T-helper 1 cell (primary cell): ENCODE measurements at places on chromosomes 5 and 9.

DNA sequence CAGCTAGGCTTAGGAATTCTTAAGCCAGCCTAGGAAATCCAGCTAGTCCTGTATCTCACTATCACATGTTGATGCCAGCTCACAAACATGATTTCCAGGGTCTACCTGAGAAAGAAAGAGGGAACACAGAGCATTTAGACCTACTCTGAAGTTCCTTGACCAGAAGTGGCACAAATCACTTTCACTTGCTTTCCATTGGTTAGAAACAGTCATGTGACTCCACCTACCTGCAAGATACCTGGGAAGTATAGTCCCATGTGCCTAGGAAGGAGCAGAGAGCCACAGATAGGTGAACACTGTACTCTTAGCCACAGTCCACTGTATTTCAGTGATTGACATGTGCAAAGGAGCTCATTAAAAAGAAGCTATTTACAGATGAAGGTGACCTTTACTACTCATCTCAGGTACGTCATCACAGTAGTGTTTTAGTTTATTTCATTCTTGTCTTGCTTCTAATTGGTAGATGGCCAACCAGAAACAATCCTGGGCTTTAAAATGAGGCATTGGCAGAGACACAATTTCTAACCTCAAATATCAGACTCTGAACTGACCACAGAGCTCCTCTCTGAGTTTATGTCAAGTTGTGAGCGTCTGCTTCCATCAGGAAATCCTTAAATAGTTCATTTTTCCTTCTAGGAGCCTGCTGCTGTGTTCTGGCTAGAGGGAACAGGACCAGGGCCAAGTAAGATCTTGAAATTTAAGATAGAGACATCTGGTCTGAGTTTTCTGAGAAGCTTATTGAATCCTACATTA lies 340.7 kb downstream of the TLE4 start:
- DNase-seq = no peak

GRCh38 chr5:42491699-42492098 lies 68.5 kb downstream of the GHR start:
- DNase-seq = no peak

DNA sequence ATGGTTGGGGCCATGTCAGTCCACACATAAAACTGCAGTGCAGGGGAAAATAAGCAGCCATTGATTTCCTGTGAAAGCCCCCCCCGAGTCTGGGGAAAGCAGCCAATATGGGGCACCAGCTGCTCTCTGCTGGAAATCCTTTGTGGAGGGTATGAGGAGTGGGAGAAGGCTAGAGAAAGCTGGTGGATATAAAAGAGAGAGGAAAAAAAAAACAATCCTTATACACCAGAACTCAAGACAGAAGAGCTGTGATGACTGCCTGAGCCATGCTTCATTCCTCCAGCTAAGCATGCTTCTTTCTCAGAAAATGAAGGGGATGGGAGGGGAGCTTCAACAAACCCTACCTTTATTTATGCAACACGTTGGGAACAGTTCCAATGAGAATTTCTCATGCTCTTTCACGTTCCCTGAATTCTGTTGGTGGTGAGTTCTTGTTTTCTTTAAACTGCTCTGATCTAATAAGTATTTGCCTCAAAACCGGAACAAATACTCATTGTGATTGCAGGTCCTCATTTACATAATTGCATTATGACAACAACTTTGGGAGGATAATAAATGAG lies 688.0 kb upstream of the SEMA6A start:
- no peak for DNase-seq

- DNase-seq = no peak
These were observed 644.9 kb downstream of the CCDC171 start for GRCh38 chr9:16197578-16198370.

DNA sequence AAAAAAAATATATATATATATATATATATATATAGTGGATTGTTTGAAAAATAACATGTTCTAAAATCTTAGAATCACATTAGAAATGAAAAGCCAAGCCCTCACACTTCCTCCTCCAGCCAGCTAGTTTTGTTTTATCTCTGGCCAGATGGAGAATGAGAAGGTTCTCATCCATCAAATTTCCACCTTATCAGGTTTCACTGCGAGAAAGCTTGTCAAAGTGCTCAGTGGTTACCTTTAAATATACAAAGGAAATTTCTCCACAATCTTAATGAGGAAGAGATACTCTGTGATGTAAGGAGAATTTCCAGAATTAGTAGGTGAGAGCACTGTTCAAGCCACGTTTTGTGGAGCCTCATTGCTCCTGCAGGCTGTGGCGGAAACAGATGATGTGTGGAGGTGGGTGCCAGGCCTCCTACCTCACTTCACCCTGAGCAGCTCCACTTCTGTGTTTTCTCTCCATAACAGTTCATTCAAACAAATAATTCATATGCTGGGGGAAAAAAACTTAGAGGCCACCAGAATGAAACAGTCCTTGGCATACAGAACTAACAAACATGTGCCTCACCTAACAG lies 71.9 kb downstream of the CDK5RAP2 start:
- DNase-seq = no peak

DNA sequence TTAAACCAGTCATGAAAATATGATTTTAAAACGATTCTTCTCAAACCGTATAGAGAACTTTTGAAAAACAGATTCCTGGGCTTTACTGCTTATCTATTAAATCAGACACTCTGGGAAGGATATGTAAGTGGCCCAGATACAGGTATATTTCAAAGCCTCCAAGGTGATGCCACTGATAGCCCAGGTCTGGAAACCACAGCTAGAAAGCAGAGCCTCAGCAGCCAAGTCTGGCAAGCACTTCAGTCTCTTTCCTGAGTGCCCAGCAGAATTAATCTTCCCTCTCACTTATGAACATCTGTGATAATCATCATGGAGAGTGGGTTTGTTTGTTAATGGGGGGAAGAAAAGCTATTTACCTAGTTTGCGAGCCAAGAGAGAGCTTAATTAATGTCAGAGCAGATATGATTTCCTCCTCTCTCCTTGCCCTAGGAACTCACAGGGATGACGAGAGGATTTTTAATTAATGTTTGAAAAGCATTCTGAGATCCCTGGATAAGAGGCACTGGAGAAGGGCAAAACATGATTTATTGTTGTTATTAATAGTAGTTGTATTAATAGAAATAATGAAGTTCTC lies 368.4 kb downstream of the TLE1 start:
- DNase-seq = no peak

GRCh38 chr9:113446323-113446740 lies 17.2 kb upstream of the RGS3 start:
- DNase-seq = no peak

- DNase-seq = no peak
These were observed 68.8 kb upstream of the NTRK2 start for GRCh38 chr9:84600739-84601138.

DNA sequence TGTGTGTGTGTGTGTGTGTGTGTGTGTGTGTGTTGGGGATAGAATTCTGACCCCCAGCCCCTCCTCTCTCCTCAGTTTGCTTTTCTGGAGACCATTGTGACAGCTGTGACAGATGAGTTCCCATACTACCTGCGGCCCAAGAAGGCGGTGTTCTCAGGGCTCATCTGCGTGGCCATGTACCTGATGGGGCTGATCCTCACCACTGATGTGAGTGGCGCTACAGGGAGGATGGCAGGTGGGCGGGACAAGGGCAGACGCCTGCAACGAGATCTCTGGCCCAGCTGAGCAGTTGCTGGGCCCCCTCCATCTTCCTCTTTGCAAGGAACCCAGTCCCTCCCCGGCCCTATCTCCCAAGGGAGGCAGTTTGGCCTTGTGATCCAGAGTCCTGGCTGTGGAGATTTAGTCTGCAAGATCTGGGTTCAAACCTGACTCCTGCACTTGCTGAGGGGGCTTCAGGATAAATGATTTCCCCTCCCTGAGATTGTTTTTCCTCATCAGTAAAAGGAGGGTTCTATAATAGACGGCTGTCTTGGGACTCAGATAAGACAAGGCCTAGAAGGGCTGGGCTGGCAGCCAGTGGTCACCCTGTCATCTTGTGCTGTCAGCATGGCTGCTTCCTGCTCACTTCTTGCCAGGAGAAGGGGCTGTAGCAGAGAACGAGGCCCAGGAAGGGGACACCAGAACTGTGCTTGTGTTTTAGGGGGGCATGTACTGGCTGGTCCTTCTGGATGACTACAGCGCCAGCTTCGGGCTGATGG lies 14.1 kb downstream of the SLC6A7 start:
- DNase-seq = no peak

DNA sequence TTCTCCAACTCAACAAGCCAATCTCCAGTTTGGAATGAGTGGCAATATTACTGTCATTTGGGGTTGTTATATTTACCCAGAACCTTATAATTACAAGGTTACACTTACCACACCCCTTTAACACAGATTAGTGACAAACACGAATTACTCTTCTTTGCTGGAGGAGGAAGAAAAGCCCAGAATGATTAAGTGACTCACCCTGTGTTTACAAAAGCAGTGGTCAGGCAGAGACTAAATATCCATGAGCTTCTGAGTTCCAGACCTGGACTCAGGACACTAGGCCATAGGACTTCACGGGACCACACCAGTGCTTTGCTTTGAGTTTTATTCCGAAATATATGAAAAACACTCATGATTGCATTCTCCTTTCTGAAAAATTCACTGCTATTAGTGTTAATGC lies 370.8 kb downstream of the TLE1 start:
- no peak for DNase-seq
